ENCODE measurements at places on chromosomes 6 and 20. TPM values are rescaled to one million over a fixed set of nuclear protein-coding genes. Genes with fewer than 3 reads are reported as not detected.

The SLC17A2 gene
- not detected for total RNA-seq

The SPDEF gene
- total RNA-seq = not detected

The TJAP1 gene
- 9.0 TPM for total RNA-seq

The MMP24OS gene
- total RNA-seq = 37.5 TPM

The SIRPD gene
- total RNA-seq = not detected

The ANKRD66 gene
- not detected for total RNA-seq

The PKHD1 gene
- under 0.01 TPM for total RNA-seq

The ARFGEF2 gene
- 56.1 TPM for total RNA-seq

The COL10A1 gene
- total RNA-seq = not detected

The PLCB1 gene
- 23.4 TPM for total RNA-seq

The LY6G6C gene
- under 0.01 TPM for total RNA-seq

The HCRTR2 gene
- not detected for total RNA-seq

The DDRGK1 gene
- total RNA-seq = 41.2 TPM

The MOXD1 gene
- total RNA-seq = 135 TPM

The CDH26 gene
- 0.28 TPM for total RNA-seq

The FITM2 gene
- total RNA-seq = 8.4 TPM

The LPA gene
- under 0.01 TPM for total RNA-seq

The ENTPD6 gene
- 81.9 TPM for total RNA-seq

The PDE7B gene
- 60.0 TPM for total RNA-seq

The ANGPT4 gene
- under 0.01 TPM for total RNA-seq

The PRRT1 gene
- not detected for total RNA-seq

The IL20RA gene
- 0.28 TPM for total RNA-seq

The TMEM30A gene
- total RNA-seq = 183 TPM

The DEFB110 gene
- total RNA-seq = not detected

The PARD6B gene
- total RNA-seq = 1.7 TPM

The RFX6 gene
- not detected for total RNA-seq

The ANKRD6 gene
- total RNA-seq = 2.5 TPM

The COL11A2 gene
- total RNA-seq = 0.56 TPM

The APCDD1L gene
- 7.3 TPM for total RNA-seq

The APOM gene
- total RNA-seq = 0.28 TPM

The TRDN gene
- not detected for total RNA-seq

The CD109 gene
- 5.8 TPM for total RNA-seq

The MAVS gene
- total RNA-seq = 11.3 TPM

The SCRT2 gene
- not detected for total RNA-seq

The SYNDIG1 gene
- 0.58 TPM for total RNA-seq

The FGD2 gene
- not detected for total RNA-seq

The PRSS16 gene
- 0.19 TPM for total RNA-seq

The HLA-F gene
- total RNA-seq = 3.8 TPM

The MTFR2 gene
- total RNA-seq = 0.85 TPM

The SYCP2L gene
- not detected for total RNA-seq

The PSORS1C2 gene
- total RNA-seq = not detected

The GJA1 gene
- total RNA-seq = 574 TPM

The ZNF334 gene
- total RNA-seq = 2.5 TPM

The OPRL1 gene
- 0.19 TPM for total RNA-seq

The GATA5 gene
- not detected for total RNA-seq

The TMEM74B gene
- total RNA-seq = not detected

The C20orf144 gene
- 0.28 TPM for total RNA-seq

The LY6G5C gene
- total RNA-seq = 1.7 TPM

The PPP1R3G gene
- total RNA-seq = 8.7 TPM

The FNDC1 gene
- 0.19 TPM for total RNA-seq

The ULBP3 gene
- 16.7 TPM for total RNA-seq

The CLPSL2 gene
- total RNA-seq = not detected

The ECT2L gene
- not detected for total RNA-seq

The VSX1 gene
- not detected for total RNA-seq

The DEFB113 gene
- total RNA-seq = not detected

The BPIFB1 gene
- not detected for total RNA-seq

The MUC22 gene
- total RNA-seq = not detected

The HDGFL1 gene
- total RNA-seq = not detected
